ENCODE measurements at places on chromosomes 2 and 18.

GRCh38 chr2:138846216-138846821, 66.1 kb upstream of the NXPH2 start:
- no peak for DNase-seq

GRCh38 chr2:144010096-144010836, 509.7 kb downstream of the ZEB2 start:
- DNase-seq, result no peak

DNA sequence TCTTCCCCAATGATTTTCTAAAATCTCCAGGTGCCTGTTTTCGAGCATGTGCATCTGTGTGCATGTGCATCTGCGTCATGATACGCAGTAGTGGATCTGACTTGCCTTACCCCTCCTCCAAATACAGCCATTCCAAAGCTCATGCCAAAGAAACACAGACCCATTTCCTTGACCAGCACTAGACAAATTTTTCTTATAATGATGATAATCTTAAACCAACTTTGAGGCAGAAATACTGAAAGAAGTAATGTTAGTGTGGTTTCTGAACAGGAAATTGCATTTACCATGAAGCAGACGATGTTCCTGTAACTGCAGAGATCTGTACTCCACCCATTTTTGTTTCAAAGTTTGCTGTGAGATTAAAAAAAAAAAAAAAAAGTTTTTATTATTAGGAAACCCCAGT, 25.6 kb downstream of the CYTIP start:
- no peak for DNase-seq

DNA sequence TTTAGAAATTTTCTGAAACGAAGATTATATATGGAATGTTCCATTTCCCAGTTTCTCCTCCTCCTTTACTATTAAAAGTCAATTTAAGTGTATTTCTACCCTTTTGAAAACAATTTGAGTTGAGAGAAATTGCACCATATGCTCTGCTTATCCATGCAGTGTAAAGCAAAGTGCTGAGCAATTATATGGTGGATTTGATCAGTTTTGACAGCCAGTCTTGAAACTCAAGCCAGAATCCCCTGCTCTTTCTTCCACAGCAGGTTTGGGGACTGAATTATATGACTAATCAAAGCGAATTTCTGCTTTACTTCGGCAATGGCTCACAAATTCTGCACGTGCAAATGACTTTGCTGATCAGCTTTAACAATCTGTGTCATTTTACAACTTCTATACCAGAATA, 1183.6 kb downstream of the LRP1B start:
- DNase-seq, result no peak

GRCh38 chr2:233312874-233313273, 5.3 kb downstream of the SAG start:
- DNase-seq, result no peak

DNA sequence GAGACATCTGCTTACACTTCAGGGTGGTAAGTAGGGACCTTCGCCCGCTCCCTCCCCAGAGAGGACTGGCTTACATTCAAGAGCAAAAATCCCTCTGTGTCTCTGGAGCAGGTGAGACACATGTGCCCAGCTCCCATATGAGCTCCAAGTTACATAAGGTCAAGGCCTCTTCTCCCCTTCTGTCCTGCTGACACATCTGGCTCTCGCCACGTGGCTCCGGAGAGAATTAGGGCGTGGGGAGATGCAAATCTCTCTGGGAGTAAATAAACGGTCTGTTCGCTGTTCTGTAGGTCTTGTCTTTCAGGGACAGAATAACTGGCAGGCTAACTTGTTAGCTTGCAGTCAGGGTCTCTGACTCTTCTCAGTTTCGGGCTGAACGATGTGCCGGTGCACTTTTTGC, 16.2 kb downstream of the MRO start:
- no peak for DNase-seq

DNA sequence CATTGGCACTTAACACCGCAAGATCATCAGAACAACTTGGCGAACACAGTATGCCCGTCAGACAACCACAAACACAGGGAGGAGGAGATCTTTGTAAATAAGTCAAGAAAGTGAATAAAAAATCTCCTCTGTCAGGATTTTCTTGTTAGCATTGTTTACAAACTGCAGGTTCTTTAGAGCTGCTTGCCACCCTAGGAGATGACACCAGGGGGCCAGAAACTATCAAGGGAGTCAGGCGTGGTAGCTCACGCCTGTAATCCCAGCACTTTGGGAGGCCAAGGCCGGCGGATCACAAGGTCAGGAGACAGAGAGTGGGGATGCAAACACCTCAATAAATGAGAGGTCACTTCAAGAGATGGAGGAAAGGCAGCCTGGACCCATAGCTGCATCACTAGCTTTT, 428.1 kb downstream of the SETBP1 start:
- no peak for DNase-seq

- DNase-seq, result no peak
These were observed 148.9 kb upstream of the GULP1 start for GRCh38 chr2:188142636-188143295.

DNA sequence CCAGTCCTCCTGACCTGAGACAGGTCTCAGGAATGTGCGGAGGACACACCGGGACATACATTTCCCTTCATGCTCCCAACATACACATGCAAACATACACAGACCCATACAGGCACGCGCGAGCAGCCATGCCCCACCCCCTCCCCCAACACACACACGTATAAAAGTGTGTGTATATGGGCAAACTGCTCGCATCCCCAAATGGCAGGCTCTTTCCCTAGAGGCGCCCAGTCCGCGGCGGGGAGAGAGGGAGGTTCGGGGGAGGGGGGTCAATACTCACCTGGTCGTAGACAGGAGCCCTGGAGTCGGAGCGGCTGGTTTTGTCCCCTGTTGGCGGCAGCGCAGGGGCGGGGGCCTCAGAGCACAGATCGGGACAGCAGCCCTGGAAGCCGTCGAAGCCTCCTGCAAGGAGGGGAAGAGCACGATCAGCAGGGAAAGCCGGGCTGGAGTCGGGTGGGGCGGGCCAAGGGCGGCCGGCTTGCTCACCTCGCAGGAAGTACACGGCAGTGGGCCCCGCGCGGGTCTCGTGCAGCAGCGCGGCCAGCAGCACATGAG, 682 bp downstream of the DUSP2 start:
- DNase-seq, result peak; percentile 30

GRCh38 chr2:104444889-104445288, 409.0 kb upstream of the POU3F3 start:
- DNase-seq, result no peak

DNA sequence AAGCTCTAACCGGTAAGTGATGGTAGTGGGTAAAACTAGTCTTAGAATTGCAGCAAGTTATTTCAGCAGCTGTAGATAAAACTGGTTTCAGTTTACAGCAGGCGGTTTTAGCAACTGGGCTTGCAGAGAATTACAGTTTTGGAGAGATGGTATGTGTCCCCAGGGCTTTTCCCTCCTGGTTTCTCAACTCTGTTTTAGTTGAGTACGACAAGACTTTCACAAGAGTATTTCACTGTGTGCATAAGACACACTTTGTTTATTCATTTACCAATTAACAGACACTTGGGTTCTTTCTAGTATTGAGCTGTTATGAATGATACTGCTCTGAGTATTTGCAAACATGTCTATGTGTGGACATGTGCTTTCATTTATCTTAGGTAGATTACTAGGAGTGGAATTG, 65.6 kb upstream of the RFX8 start:
- no peak for DNase-seq

DNA sequence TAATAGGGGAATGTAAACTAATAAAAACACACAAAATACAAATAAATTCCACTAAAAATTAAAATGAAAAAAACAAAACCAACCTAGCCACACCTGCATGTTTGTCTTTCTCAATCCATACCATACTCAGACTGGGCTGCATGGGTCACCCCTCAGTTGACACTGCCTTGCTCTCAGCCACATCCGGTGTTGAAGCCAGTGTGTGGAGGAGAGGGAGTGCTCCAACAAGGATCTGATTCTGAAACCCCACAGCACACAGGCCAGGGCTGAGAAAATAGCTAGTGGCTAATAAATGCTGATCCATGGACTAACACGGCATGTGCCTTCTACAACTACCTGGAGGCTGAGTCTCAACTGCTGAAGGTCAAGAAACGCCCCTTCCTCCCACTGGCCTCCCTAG, 13.7 kb downstream of the RND3 start:
- DNase-seq, result no peak

DNA sequence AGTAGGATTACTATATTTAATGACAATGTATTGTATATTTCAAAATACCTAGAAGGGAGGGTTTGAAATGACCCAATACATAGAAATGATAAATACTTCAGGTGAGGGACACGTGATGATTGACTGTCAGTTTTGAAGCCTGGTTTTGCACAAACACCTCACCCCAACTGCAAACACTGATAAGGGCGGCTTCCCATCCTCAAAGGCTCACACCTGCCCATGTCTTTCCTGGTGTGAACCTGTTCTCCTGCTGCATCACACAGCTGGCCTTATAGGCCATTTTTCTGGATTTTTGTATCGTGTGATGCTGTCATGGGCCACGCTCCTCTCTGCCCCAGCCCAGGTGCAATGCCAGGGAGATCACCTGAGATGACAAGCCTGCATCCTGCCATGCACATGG, 166.5 kb upstream of the NCK2 start:
- no peak for DNase-seq

DNA sequence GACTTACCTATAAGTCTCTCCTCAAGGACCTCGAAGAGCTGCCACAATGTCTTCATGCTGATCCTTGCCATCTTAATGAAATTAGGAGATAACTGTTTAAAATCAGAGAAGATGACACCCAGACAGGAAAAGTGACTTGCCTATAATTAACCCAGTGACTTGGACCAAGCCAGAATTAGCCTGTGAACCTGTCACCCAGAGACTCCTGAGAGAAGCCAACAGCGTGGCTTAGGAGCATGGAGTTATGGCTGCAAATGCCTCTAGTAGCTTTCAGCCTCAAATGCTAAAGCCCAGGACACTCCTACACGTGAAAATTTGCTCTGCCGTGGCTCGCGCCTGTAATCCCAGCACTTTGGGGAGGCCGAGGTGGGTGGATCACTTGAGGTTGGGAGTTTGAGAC, 104.2 kb downstream of the GBX2 start:
- no peak for DNase-seq

- DNase-seq, result no peak
These were observed 270.6 kb upstream of the TANK start for GRCh38 chr2:160889439-160890170.

GRCh38 chr2:165847001-165847400, 53.0 kb upstream of the GALNT3 start:
- no peak for DNase-seq

- no peak for DNase-seq
These were observed at the start of gene ALKAL2 for GRCh38 chr2:287911-288757. Gene ALKAL2, minus strand, starts transcription at chr2:288091. Its CDS starts 256 bp downstream, at chr2:287835.

DNA sequence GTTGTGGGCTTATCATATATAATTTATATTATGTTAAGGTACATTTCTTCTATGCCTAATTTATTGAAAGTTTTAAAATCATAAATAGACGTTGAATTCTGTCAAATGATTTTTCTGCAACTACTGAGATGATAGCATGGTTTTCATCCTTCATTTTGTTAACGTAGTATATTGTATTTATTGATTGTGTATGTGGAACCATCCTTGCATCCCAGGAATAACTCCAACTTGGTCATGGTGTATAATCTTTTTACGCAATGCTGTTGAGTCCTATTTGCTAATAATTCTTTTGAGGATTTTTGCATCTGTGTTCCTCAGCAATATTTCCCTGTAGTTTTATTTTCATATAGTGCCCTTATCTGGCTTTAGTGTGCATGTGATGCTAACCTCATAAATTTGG, 152.7 kb downstream of the ADCYAP1 start:
- DNase-seq, result no peak

DNA sequence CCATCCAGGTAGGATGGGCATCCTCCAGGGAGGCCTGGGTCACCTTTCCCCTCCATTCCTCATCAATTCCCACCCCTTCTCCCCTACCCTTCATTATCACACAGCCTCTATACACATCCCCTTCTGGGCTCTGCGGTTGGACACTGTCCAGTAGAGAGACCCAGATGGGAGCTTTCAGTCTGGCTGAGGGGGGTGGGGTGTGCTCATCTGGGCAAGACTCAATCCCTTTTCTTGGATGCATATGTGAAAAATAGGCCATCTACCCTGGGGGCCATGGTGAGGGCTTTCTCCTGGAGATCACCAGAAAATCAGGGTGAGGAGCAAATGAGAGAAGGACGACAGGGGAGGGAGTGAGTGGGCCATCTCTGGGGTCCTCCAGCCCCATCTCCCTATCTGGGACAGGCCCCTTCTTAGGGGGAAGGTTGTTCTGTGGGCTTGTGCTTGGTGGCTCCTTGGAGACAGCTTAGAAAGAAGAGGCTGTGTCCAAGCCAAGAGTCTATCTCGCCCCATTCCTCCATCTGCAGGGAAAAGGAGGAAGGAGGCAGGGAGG, 160.1 kb downstream of the DYSF start:
- DNase-seq, result no peak

GRCh38 chr2:5433855-5434254, 258.3 kb upstream of the SOX11 start:
- DNase-seq, result no peak

DNA sequence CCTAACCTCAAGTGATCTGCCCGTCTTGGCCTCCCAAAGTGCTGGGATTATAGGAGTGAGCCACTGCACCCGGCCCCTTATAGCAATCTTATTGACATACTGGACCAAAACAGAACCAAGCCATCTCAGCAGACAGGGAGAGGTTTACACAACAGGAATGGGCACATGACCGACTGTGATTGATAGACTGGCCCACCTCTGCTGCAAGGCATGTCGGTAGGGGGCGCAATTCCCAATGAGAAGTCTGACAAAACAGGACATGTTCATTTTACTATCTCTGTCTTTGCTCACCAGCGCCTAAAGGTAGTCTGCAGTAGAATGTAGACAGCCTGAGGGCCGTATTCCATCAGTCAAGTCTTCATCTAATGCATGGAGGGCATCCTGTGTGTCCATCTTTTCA, 2.0 kb downstream of the LYPD6B start:
- DNase-seq, result no peak

GRCh38 chr2:98731041-98731893, at the start of gene MGAT4A:
Gene MGAT4A, minus strand, starts transcription at chr2:98731132. Its CDS starts 4,800 bp downstream, at chr2:98726332.
- DNase-seq, result peak; percentile 52

DNA sequence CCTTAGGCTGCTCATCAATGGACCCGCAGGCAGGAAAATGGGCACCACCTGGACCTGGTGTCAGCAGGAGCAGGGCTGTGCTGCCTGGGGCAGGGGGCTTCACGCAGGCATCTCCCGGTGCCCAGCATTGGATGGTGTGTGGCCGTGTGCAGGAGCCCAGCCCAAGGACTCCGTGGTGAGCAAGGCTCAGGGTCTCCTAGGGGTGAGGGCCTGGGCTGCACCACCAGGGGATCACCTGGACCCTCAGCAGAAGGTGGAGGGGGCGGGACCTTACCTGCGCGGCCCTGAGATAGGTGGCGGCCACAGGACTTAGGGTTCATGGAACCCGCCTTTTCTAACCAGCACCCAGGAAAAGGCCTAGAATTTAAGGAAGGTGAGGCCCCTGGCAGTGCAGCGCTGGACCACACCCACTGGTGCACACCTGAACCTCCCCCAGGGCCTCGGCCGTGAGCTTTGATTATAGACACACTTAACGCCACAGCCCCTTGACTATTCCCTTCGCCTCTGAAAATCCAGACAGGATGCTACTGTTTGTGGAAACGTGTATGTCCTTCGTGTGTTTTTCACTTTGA, 89.0 kb downstream of the TMEM18 start:
- no peak for DNase-seq
